ENCODE measurements at places on chromosomes 4 and X.

- DNase-seq, result no peak
Measured at GRCh38 chr4:153257151-153257620, 52.9 kb downstream of the TRIM2 start.

GRCh38 chr4:183185018-183185417 is 86.0 kb downstream of the WWC2 start:
- DNase-seq, result no peak

DNA sequence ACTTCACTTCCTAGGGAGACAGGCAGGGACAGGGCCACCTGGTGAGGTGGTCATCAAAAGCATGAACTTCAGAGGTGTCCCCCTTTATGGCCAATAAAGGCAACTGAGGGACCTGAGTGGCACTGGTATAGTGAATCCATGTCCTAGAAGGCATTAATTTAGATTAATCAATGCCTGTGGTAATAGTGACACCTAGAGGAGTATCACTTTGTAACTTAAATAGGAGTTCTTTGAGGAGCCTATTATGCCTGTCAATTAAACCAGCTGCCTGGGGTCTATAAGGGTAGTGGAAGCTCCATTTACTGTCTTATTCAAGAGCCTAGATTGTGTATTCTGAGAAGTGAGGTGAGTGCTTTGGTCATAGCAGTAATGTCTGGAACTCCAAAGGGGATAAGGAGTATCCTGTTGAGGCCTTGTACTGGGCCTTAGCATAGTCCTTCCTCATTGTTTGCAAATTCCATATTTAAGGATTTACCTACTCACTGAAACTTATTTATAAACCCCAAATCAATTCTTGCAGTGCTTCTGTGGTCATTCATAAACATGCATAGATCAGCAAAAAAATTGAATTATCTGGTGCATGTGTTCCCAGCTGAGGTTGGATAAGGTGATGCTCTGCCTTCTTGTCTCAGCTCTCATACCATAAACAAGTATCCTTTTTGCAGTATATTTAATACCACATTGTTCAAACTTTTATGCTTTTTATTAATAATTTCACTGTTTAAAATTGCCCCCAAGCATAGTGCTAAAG is 213.8 kb upstream of the RADX start:
- no peak for DNase-seq

DNA sequence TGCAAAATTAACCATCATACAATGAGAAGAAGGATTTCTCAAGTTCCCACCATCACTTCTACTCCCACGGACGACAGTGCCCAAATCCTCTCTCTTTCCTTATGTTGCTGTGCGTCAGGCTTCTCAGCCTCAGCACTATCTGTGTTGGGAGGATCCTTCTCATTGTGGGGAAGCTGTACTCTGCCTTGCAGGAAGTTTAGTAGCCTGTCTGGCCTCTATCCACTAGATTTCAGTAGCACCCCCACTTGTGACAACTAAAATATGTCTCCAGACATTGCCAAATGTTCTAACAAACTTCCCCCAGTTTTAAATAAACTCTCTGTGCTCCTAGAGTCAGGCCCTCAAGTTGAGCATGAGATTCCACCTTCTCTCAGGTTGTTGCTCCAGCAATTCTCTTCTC is 545.9 kb upstream of the ZFP42 start:
- no peak for DNase-seq

DNA sequence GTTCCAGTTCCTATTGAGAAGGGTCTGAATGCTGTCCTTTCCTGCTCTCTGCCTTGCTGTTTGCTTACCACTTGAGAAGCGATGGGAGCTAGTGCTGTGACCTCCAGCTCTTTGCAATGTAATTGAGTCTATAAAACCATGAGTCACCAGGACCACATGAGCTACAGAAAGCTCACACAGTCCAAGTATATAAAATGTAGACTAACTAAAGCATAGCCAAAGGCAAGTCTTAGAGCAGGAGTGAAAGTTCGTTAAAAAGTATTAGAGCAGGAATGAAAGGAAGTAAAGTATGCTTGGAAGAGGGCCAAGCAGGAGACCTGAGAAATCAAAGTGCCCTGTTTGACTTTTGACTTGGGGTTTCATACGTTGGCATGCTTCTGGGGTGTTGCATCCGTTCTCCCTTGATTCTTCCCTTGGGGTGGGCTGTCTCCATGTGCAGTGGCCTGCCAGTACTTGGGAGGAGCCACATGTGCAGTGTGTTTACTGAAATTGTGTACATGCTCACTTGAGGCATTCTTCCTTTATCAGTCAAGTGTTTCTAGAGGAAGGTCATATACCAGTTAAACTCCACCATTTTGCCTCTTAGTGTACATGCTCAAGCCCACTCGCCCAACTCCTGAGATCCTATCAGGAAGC is 71.3 kb upstream of the KIT start:
- DNase-seq, result no peak

DNA sequence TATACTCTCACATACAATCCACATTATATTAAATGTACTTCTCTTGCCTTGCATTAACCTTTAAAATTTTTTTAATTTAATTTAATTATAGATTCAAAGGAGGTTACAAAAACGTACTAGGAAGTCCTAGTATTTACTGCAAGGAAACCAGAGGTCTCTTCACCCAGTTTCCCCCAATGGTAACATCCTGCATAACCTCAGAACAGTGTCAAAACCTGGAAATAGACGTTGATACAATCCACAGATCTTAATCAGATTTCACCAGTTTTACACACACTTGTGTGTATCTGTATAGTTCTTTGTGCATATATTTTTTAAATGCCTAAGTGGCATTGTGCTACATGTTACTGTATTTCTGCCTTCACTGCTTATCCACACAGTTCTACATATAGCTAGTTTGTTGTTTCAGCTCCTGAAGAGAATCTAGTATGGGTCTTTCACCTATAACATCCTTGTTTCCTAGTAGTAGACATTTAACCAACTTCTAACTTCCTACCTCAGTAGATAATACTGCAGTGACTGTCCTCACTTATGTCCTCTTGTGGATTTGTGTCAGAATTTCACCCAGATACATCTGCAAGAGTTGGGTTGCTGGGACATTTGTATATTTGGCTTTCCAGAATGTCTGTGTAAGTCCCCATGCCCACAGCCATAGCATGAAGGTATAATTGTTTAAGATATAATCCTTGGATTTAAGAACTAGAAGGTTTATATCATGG is 103.2 kb downstream of the NFKB1 start:
- no peak for DNase-seq

- DNase-seq, result no peak
Measured at GRCh38 chr4:186307916-186308315, 41.9 kb downstream of the F11 start.

DNA sequence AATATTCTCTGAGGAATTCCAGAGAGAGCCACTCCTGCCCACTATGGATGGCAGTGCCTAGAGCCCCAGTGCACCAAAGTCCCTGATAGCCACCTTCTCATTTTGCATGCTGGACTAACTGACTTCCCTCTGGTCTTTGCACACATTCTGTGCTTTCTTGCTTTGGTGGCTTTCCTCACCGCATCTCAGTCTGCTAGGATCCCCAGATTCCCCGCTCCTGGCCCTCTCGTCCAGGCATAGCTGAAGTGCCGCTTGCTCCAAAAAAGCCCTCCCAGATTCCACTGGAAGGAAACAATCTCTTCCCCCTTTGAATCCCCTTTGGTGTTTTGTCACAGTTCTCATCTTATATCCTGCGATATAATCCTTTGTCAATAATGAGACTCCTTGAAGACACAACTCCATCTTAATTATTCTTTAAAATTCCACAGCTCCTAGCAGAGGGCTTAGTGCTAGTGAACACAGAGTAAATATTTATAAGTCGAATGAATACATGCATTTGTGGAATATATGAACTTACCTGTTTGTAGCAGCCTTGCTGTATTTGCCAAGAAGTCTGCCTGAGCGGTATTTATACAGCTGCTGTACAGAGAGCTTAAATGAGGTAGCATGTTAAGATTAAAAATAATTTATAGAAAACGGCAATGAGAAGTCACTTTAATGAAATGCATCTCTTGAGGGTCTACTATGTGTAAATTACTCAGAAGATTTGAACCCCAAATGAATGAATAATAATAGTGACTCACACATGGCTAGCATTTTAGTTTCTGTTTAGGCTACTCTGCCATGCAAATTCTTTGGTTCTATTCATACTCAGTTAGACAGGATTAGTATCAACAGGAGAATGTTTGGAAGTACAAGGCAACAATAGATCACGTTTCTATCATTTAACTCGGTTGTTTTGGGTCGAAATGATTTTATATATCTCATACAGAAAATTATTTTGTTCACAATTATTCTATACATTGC is 421.9 kb upstream of the TENM3 start:
- DNase-seq, result no peak

DNA sequence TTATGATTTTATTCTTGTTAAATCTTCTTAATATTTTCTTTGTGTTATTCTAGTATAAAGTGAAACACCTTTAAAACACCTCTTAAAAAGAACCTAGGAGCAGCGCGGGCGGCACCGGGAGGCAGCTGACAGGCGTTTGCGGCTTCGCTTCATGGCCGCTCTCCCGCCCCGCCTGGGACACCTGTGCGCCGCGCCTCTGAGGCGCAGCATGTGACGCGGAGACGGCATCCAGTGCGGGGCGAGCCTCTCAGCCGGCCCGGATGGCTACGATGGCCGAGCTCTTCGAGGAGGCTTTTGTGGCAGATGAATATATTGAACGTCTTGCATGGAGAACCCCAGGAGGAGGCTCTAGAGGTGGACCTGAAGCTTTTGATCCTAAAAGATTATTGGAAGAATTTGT is 1592.7 kb downstream of the TECRL start:
- DNase-seq, result no peak

- DNase-seq, result no peak
Measured at GRCh38 chr4:165765053-165765452, 108.0 kb upstream of the TLL1 start.

GRCh38 chr4:138706201-138706600 is 309.4 kb upstream of the NOCT start:
- DNase-seq, result no peak

- DNase-seq, result no peak
Measured at GRCh38 chr4:66681962-66682361, 863.3 kb downstream of the CENPC start.

GRCh38 chrX:112087545-112087944 is 5.0 kb upstream of the TRPC5 start:
- DNase-seq, result no peak

- DNase-seq, result no peak
Measured at GRCh38 chr4:143411527-143412419, 75.1 kb downstream of the GAB1 start.

DNA sequence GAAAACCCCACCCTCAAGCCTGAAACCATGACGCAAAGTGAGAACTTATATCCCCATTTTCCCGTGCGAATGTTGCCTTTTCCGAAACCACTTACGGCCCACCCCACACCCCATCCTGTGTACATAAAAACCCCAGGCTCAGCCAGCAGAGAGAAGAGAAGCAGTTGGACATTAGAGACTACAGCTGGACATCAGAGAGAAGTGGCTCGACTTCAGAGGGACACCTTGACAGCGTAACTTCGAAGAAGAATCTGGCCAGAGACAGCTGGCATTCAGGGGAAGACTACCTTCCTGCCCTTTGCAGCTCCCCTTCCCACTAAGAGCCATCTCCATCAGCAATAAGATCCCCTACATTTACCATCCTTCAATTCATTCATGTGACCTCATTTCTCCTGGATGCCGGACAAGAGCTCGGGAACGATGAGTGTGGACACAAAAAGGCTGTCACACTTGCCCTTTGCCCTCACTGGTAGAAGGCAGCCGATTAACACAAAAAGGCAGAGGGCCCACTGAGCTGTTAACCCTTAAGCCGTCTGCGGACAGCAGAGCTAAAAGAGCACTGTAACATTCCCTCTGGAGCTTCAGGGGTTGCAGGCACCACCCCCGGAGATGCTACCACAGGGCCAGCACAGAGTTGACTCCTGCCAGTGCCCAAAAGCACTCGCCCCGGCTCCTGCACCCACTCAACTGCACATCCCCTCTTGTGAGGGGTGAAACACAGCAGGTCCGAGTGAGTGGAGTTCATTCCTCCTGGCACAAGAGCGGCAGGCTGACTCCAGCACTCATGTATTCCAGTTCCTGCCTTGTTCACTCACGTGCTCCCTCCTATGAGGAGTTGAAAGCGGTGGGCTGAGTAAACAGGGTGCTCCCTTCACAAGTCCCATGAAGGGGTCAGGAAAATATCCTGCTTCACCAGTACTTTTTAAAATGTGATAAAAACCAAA is 7.5 kb downstream of the CHM start:
- no peak for DNase-seq

DNA sequence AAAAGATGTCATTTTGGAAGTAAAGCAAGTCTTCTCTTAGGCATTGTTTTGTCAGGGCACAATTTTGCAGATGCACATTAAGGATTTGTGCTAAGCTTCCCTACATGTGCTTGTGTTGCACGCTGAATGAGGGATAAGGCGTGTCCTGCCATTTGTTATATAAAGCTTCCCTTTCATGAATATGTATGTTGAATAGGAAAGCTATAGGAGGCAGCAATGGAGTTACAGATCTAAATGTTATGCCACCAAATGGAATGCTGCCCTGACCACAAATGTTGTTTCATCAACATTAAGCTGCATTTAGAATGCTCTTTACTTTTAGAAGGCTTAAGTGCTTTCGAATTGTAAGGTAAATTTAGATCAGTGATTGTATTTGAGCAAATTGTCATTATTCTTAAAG is 20.9 kb downstream of the SGMS2 start:
- DNase-seq, result no peak

DNA sequence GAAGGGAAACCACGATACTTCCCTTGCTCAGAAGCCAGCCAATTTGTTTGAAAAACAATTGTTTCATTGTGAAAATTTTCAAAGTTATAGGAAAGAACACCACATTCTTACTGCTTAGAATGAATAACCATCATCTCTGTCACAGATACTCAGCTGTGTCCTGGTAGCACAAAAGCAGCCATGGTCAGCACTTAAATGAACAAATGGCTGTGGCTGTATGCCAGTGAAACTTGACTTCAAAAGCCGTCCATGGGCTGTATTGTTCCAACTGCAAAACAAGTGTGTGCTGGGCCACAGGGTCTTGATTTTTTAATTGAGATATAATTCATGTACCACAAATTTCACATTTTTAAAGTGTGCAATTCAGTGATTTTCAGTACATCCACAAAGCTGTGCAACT is 19.6 kb downstream of the NSDHL start:
- no peak for DNase-seq

GRCh38 chrX:97102938-97103337 is 219.2 kb downstream of the RPA4 start:
- no peak for DNase-seq

DNA sequence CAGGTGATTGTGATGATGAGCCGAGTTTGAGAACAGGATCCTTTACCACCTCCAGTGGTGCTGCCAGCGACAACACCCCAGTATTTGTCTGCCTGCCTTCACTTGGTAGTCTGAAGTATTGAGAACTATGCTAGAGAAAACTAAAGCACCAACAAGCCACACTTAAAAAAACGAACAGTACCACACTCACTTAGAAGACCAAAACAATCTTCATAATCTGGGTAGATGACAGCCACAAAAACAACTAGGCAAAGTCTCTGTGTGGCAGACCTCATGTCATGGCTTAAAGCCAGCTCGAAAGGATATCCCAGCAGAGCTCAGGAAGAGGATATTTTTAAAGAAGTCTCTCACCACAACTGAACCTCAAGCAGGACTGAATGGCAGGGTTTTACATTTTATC is 236.0 kb downstream of the GPC3 start:
- DNase-seq, result no peak

- DNase-seq, result no peak
Measured at GRCh38 chr4:92050875-92051274, 252.9 kb upstream of the GRID2 start.

- no peak for DNase-seq
Measured at GRCh38 chr4:47478804-47479203, 6.3 kb upstream of the ATP10D start.
